ENCODE measurements at places on chromosomes 7 and 10.
A peak's percentile ranks its signal among the peaks of the same experiment; 100 is the strongest.

DNA sequence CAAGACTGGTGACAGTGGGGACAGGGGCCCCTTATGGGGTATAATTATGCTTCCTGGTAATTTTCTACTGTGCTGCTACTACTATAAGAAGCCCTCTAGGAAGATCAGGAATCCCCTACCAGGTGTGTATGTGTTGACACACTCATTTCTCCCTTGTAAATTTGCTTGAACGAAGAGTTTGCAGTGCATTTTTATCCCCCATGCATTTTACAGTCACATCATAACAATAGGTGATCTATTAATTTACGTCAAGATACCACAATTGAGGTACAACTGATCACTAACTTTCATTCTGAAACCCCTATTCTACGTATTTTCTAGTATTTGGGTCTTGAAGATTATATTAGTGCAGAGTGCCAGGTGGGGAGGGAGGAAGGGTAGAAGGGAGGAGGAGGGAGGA is 252.2 kb downstream of the NSUN6 start:
- no peak for DNase-seq

- DNase-seq = no peak
Observed at GRCh38 chr10:91022390-91022789, 101.5 kb upstream of the ANKRD1 start.

DNA sequence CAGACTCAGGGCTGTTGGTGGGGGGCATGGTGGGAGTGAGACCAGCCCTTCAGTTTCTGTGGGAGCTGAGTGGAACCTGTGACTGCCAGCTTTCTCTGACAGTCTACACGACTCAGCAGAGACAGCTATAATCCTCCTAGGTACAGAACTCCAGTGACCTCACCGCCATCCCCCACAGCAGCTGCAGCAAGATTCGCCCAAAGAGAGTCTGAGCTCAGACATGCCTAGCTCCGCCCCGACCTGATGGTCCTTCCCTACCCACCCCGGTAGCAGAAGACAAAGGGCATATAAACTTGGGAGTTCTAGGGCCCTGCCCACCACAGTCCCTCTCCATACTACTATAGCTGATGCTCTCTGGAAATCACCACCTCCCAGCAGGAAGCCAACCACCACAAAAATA is 500.1 kb downstream of the ETV1 start:
- DNase-seq = no peak

DNA sequence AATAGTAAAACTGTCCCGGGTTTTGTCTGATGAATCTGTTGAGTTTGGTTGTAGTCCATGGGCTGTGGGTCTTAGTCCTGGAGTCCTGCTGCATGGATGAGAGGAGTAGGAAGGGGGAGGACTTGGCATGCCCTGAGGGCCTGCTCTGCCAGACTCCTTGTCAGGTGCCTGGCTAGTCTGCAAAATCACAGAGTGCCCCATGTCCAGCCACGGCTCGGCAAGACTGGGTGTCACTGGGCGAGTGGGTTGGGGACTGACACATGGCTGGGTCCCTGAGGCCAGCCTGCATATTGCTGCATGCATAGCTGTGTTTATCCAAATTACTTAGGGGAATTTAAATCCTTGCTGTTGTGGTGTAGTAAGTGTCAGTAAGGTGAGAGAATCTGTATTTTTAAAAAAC is 9.7 kb downstream of the MINDY4 start:
- DNase-seq = no peak

- DNase-seq = no peak
Observed at GRCh38 chr10:102630663-102631062, 13.6 kb upstream of the TRIM8 start.

DNA sequence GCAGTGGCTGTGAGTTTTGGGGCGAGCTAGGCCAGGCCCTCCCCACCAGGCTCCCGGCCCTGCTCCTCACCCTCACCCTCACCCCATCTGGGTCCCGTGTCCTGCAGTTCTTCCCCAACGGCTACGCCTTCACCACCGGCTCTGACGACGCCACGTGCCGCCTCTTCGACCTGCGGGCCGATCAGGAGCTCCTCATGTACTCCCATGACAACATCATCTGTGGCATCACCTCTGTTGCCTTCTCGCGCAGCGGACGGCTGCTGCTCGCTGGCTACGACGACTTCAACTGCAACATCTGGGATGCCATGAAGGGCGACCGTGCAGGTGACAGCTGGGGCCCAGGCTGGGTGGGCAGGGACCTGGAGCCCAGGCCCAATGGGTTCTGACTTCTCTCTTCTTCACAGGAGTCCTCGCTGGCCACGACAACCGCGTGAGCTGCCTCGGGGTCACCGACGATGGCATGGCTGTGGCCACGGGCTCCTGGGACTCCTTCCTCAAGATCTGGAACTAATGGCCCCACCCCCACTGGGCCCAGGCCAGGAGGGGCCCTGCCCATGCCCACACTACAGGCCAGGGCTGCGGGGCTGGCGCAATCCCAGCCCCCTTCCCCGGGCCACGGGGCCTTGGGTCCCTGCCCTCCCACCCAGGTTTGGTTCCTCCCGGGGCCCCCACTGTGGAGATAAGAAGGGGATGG is 4.9 kb downstream of the GNB2 start:
- peak; percentile 23 for DNase-seq

DNA sequence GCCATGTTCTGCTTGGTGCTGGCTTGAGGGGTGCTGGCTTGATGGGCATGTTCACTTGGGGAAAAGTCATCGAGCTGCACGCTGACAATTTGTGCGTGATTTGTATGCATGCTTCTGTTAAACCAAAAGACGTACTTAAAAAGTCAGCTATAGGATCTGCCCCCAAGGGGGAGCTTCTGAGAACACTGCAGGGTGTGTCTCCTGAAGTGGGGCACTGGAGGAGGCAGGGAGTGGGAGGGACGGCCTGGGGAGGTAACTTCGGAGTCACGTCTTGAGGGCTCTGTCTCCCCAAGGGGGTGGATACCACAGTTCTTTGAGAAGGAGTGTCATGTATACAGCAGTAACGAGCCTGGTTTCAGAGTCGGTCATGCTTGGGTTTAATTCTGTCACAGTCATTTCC is 406.5 kb downstream of the PLXNA4 start:
- DNase-seq = no peak

- DNase-seq = no peak
Observed at GRCh38 chr10:107701943-107702342, 537.4 kb upstream of the SORCS1 start.

GRCh38 chr10:124523901-124524300 is 62.3 kb downstream of the LHPP start:
- no peak for DNase-seq

DNA sequence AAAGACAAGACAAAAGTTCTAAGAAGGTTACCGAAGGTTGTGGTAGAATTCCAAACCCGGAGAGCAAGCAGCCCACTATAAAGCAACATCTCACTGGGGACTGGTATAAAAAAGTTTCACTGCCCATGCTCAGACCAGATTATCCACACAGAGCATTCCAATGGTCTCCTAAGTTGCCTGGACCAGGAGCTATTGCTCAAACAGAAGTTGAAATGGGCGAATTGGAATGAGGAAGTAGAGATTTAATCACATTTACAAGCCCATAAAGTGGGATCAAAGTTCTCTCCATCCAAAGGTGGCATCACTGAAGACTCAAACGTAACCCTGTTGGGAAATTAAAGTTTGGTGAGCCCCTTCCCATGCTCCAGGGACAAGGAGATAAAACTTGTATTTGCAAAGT is 19.8 kb downstream of the OR2F1 start:
- no peak for DNase-seq

DNA sequence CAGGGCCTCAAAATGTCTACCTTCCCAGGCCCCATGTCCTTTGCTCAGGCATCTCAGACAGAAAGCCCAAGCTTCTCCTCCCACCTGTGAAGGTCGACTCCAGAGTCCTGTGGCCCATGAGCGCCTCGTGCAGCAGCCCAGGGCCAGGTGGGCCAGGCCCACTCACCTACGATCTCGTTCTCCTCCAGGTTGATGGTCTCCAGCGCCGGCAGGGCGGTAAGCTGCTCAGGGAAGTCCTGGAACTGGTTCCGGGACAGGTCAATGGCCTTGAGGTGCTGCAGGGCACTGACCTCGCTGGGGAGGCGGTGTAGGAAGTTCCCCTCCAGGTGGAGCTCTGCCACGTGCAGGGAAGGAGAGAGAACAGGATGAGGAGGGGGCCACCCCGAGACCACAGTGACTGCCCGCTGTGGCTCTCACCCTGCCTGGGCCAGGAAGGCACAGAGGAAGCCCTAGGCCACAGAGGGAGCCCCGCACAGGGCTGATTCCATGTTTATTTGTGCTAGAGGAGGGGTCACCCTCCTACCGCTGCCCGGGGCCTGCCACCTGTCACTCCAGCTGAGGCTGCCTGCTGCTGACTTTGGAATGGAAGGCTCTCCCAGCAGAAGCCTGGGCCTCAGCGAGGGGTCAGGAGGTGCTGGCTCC is 40.0 kb upstream of the NPFFR1 start:
- no peak for DNase-seq

DNA sequence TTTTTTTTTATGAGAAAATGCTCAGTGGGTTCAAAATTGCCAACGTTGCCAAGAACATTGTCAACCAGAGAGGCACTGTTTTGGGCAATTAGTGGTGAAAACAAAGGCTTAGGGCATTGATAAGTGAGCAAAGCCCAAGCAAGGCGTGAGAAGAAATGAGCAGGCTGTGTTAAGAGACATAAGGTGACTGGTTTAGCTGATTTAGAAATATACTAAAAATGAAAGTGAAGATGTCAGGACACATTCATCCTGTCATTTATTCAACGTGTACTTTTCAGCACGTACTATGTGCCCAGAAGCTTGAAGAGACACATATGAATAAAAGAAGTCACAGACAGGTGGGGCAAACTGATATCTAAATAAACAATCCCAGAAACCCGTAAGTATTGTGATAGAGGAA is 31.8 kb downstream of the AOAH start:
- no peak for DNase-seq

GRCh38 chr7:95095966-95096540 is 188.7 kb downstream of the PPP1R9A start:
- DNase-seq = no peak

GRCh38 chr10:81104494-81104893 is 566.8 kb downstream of the SH2D4B start:
- DNase-seq = no peak

DNA sequence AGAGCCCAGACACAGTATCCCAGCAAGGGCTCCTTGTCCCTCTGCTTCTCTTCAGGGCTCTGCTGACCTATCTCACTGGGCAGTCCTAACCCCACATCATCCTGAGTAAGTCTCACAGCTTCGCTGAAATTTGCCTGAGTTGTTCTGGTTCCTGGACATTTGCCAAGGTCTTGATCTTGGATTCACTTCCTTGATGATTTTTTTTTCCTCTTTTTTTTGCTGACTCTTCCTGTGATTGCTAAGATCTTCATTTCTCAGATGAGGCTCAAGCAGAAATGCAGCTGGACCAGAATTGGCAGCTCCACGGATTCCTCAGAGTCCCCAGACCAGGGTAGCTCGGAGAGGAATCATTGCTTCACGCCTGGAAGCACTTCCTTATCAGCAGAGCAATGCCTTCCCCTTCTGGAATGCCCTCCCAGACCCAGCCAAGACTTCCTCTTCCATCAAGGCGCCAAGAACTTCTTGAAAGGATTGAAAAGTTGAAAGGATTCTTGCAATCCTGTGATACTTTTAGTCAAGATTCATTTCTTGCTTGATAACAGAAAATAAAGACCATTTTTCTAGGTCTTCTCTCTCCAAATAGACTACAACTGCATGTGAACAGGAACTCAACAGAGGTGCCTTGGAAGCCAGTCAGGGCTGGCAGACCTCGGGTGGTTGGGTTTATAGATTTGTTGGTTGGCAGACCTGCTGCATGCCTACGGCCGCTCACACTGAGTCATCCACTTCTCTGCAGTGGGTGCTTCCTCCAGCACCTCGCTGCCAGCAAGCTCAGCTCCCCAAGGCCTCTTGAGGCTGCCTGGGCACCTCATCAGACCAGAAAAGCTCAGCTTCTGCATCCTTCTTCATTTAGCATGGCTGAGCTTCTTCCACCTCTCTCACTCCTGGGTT is 8.8 kb upstream of the AFAP1L2 start:
- no peak for DNase-seq

GRCh38 chr10:91208642-91209041 is 11.8 kb upstream of the PCGF5 start:
- no peak for DNase-seq

DNA sequence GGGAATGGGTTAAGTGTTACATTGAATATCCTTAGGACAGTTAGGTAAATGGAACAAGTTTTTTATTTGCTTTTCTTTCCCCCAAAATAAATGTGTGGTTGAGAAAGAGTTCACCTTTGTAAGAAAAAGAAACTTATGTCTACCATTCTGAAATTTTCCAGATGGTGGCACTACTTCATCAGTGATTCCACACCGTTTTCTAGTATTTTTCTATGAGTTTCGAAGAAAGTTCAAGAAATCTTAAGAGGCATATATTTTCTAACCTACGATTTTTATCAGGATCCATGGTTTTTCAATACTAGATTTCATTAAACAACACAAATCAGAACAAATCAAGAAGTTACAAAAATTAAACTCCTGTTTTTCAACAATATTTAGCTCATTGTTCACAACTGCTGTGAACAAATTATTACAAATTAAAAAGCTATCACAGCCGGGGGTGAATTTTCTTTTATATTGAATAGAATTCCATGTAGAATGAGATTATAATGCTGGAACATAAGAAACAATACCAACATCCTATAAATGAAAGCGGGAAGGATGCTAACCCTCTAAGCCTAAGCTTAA is 163.1 kb upstream of the NPVF start:
- no peak for DNase-seq

- DNase-seq = no peak
Observed at GRCh38 chr7:18515067-18515466, 19.5 kb downstream of the HDAC9 start.

DNA sequence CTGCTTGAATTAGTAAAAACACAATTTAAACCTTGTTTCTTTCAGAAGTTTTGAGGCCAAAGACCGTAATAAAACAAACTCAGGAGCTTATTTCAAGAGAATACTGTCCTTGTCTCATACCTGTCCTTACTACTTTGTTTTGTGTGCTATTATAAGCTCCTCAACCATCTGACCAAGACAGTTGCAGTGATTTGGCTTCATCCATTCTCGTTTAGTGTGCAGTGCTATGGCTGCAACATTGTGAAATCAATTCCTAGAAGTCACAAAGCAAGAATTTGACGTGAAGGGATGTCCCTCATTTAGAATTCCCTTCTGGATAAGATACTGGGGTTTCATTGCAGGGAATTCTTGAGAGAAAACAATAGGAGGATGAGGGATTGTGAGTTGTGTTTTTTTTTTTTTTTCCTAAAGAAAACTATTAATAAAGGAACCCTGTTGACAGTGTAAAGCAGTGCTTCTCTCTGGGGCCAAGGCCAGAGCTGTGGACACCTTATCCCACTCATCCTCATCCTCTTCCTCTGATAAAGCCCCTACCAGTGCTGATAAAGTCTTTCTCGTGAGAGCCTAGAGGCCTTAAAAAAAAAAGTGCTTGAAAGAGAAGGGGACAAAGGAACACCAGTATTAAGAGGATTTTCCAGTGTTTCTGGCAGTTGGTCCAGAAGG is at the start of gene OIT3:
Gene OIT3, plus strand, starts transcription at position 604 of the 663 bp plus-strand sequence. CDS start 60 bp downstream, outside the sequence.
- no peak for DNase-seq

- no peak for DNase-seq
Observed at GRCh38 chr7:36119005-36119706, 33.9 kb upstream of the EEPD1 start.

Data from GM12892 (cell line).